ENCODE measurements at places on chromosomes 2 and 18. TPM values are rescaled to one million over a fixed set of nuclear protein-coding genes. Genes with fewer than 3 reads are reported as not detected.

DNA sequence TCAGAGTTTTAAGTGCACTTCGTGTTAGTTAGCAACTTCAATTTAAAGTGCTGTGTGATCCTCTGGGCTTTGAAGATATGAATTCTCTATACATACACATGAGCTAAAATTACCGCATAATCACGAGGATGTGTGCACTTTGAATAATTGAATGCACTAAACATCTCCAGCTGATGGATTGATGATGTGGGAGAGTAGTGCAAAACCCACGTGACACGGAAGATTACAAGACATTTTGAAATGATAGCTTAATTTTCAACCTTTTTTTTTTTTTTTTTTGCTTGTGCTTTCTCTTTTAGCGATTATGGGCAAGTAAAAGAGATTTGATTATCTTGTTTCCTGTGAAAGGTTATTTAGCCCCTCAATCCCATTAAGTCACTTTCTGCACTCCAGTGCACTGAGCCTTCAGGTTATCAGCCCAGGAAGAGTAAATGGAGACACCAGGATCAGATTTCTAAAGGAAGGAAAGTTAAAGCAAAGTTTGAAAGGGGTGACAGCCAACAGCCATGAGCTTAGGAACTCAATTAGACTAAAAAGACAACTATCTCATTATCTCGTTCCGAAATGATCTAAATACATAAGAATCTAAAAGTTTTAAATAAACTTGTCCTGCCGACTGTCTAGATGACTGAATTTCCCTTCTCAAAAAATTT lies 81.6 kb downstream of the CDK15 start:
- no peak for DNase-seq

GRCh38 chr2:98751748-98752147 lies 20.8 kb upstream of the MGAT4A start:
- no peak for DNase-seq

- DNase-seq, result no peak
Measured at GRCh38 chr18:23583071-23583865, 3.0 kb downstream of the NPC1 start.

DNA sequence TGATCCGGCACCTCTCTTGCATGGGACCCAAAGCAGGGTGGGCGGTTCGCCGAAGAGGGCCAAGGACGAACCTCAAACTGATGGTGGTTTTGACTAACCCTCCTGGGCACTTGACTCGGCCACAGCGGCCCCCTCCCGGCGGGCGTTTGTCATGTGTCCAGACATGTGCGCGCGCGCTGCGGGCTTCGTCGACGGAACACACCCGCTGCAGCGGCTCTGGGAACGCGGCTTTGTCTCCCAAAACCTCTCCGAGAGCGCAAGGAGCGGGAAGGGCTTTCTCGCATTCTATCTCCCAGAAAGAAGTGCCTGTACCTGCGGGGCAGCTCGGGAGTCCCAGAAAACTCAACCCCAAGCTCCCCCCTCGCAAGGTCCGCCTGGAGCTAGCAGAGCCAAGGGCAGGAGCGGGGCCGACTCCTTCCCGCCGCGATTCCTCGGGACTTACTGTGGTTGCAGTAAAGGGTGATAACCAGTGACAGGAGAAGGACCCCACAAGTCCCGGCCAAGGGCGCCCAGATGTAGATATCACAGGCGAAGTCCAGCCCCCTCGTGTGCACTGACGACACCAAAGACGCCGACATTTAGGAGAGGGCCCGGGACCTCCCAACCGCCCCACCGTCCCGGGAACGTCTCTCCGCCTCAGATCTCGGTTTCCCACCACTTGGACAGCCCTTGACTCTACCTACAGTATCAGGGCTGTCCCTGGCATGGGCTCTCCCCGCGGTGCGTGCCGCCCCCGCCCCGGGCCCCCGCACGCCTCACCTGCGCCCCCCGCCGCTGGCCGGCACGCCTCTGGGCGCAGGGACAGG lies 1.6 kb downstream of the CD8A start:
- DNase-seq, result no peak

PARD3B gene
- total RNA-seq, result 24.2 TPM

SULT1C3 gene
- 1.4 TPM for total RNA-seq

ZNF397 gene
- 22.7 TPM for total RNA-seq

GRCh38 chr2:3037196-3038194 lies 340.1 kb downstream of the EIPR1 start:
- DNase-seq, result no peak

DNA sequence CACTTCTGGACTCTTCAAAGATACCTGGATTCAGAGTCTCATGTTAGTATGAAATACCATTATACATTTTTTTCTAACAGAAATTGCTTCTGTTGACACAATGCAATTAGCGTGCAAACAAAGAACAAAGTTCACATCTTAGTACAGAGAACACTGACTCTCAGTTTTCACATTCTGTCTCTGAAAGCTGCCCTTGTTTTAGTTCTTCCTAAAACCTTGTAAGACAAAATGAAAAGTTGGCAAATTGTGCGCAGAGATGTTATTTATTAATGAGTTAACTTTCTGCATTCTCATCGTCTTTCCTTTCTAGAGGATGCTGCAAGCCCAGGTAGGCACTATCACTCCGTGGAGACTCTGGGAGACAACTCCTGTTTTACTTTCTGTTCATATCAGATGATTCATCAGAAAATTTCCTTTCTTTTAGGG lies 377.3 kb upstream of the POU3F3 start:
- no peak for DNase-seq

- DNase-seq, result no peak
Measured at GRCh38 chr2:8822218-8822617, 15.2 kb downstream of the KIDINS220 start.

- DNase-seq, result peak; percentile 48
Measured at GRCh38 chr2:240567137-240567871, 980 bp upstream of the RNPEPL1 start.

- no peak for DNase-seq
Measured at GRCh38 chr2:174729797-174730697, 34.2 kb downstream of the CHRNA1 start.

Measured in colonic mucosa (tissue), 4 donors.